ENCODE measurements at places on chromosomes 7 and 10.

DNA sequence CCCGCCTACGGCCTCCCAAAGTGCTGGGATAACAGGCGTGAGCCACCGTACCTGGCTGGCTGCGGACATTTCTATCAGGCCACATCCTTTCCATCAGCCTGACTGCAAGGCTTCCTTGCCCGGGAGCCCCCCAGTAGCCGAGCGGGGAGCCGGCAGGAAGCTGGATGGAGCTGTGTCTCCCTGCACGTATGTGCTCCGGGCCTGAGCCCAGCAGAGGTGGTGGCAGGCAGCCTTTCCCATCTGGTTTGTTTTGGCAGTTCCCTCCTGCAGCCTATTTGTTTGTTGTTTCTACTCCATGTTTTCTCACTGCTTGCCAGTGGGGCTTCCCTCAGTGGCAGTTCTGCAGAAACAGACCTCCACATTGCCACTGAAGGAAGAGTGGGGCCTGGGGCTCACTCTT lies 5.4 kb downstream of the POP7 start:
- no peak for DNase-seq

DNA sequence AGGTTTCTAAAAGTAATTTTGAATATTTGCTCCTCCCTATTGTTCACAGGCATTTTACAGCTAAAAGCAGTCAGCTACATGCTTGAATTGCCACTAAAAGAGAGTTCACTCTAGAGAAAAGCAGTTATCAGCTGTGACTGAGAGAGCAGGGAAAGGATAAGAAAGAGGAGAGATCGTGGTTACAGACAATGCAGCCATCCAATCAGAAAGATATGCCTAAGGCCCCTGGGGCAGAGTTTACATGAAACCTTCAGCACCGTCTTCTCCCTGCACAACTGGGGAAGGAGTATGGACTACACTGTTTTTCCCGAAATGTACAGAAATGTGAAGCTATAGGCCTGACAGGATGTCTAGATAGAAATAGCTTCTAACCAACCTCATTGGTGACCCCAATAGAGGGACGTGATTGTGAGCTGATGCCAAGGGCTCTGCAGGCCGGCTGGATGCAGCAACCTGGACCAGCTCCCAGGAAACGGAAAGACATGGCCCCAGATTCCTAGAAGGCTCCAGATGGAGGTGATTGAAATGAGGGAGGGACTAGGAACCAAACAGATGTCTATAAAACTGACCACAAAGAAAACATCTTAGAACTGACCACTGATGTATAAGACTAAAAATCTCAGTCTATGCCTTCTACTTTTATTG lies 3.2 kb upstream of the VSTM4 start:
- no peak for DNase-seq

DNA sequence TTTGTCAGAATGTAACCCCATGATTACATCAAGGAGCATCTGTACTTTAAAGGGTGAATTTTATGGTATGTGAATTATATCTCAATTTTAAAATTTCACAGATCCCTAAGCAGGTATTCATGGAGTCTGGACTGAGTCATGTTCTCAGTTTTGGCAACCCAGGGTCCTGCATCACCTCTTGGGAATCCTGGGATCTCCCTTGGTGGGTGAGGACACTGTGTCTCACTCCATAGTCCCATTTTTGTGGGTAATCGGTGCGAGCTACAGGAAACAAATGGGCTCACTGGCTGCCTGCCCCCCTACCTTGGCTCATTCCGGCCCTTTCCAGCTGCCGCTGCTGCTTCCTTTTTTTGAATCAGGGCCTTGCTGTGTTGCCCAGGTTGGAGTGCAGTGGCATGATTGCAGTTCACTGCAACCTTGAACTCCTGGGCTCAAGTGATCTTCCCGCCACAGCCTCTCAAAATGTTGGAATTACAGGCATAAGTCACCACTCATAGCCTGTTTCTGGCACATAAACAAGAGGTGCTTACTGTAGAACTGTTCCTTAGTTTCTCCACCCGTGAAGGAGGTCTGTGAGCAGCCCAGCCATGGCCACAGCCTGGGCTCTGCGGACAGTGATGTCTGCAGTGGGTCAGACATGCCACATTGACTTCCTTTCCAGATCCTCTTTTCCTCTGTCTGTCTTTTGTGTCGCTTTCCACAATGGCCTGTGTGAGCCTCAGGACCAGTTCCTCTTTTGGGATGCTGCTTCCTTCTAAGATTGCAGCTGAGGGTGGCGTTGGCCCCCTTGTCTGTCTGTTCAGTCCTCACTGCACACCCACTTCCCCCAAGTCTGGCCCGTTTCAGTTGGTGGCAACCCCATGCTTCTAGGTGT lies 14.5 kb downstream of the PALD1 start:
- DNase-seq, result no peak

DNA sequence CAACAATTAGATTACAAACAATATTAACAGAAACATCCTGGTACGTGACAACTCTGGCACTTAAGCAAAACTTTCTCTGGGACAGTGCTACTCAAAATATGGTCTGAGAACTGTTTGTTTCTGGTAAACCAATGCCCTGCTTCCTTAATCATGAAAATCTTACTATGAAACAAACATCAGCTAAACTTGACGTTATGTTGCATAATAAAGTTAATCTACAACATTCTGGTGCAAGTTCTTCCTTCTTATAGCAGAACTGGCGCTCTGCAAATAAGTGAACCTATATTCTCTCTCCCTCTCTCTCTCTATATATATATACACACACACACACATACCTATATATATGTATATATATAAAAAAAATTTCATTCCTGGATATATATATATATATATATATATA lies 7.8 kb downstream of the C7orf33 start:
- DNase-seq, result no peak

- DNase-seq, result no peak
Observed at GRCh38 chr7:117283371-117283770, 39.5 kb downstream of the WNT2 start.

DNA sequence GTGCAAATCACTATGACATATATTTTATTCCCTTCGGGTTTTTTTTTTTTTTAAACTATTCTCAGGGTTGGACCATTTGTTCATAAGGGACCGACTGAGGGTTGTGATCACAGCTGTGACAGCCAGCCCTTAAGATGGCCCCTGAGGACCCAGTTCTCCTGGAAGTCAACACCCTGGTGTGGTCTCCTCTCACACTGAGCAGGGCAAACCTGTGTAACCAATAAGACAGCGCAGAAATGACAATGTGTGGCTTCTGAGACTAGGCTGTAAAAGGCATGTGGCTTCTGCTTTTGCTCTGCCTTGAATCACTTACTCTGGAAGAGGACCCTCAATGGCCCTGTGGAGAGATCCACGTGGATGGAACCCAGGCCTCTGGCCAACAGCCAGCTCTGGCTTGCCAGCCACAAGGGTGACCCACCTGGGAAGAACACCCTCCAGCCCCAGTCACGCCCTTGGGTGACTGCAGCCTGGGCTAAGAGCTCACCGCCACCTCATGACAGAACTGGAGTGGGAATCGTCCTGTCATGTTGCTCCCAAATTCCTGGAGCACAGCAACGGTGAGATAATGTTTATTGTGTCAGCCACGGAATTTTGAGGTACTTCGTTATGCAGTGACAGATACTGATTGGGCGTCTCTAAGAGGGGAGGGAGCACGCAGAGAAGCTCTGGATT lies 127.1 kb downstream of the CLEC2L start:
- no peak for DNase-seq

DNA sequence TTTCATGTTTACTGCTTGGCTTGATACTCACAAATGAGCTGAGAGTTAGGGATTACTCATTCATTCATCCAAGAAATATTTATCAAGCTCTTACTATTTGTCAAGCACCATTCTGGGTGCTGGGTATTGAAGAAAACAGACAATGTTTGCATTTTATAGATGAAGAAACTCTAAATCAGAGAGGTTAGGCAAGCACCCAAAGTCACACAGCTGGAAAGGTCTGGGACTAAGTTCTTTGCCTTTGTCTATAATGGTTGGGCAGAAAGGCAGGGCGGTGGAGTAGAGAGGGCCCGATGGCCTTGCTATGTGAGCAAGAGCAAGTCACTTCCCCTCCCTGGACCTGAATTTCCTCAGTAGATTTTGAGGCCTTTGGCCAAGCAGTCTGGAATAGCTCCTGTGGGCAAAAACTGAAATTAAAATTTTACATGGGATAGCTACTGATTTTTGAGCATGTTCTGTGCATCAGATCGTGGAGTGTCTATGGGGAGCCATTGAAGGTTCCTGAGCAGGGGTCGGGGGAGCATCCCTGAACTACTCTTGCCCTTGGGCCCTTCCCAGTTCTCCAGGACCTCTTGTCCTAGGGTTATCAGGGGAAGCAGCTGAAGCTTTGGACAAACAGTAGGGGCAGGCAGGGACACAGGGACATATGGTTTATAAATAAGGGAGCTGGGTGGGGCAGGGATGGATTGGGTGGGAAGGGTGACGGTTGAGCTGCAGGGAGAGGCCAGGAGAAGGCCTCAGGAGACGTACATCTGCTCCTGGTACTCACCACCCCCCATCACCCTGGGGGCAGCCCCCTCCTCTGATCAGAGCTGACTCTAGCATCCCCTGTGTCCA lies 23.3 kb downstream of the AQP1 start:
- no peak for DNase-seq

DNA sequence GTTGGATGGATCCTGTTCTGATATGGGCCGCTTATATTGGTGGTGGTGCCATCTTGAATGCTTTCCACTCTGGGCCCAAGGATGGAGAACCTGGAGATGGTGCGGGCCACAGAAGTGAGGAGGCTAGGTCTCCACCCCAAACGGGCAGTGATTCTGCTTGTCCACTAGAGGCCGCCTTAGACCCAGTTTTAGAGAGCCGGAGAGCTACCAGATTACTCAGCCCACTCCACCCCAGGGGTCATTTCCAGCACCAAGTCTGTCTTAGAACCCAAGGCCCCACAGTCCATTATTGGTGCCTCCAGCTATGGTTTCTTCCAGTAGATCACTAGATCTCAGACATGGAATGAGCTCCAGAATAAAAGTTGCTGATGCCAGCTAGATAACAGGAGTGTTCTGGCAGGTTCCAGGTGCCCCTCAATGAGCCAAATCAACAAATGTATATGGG lies 11.8 kb upstream of the CAMK2G start:
- DNase-seq, result peak; percentile 68

GRCh38 chr7:125681508-125681907 lies 751.9 kb upstream of the POT1 start:
- DNase-seq, result no peak

- DNase-seq, result no peak
Observed at GRCh38 chr10:12547301-12547771, 198.0 kb downstream of the CAMK1D start.

DNA sequence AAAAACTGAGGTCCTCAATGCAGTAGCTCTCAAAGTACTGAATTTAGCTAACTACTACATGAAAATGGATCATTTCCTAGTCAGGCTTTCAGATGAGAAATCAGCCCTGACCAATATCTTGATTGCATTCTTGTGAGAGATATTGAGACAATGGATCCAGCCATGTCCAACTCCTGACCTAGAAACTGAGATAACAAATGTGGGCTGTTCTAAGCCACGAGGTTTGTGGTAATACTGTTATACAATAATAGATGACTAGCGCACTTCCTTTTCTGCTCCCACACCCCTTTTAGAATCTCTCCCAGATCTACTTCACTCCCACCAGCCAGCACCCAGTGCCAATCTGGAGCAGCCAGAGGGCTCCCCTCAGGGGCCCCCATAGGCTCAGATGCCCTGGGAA lies 209.3 kb upstream of the KMT2E start:
- no peak for DNase-seq

GRCh38 chr10:76210211-76210610 lies 778.8 kb downstream of the LRMDA start:
- DNase-seq, result no peak

- DNase-seq, result no peak
Observed at GRCh38 chr10:11142777-11143176, 125.1 kb downstream of the CELF2 start.

GRCh38 chr10:93573051-93573909 lies 6.8 kb downstream of the FFAR4 start:
- DNase-seq, result no peak

DNA sequence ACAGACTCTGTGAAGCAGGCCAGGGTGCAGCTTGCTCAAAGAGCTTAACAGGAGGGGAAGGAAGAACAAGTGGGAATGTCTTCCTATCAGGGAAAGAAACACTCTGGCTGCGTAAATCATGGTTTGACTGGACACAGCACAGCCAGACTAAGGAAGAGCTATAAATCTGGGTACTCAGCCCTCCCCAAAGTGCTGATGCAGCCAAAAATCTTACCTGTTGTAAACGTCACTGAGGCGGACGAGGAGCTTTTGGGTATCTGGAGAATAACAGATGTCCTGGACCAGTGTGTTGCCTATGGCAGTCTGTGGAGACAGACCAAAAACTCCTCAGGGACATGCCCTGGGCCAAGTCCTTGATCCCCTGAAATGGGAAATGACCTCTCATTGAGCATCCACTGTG lies 43.1 kb upstream of the HNRNPH3 start:
- DNase-seq, result no peak

GRCh38 chr7:131329176-131329570 lies 1.5 kb downstream of the MKLN1 start:
- DNase-seq, result no peak

DNA sequence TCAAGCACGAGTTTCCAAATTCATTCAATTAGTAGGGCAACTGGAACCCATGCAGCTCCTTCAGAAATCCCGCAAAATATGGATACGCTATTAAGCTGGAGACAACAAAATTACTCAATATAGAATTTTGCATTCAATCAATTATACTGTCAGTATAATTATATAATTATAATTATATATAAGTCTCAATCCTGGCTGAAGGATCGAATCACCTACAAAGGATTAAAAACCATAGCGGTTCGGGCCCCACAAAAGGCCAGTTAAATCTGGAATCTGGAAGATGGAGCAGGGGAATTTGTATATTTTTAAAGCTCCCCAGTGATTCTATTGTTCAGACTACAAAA lies 55.7 kb downstream of the FHIP2A start:
- no peak for DNase-seq

DNA sequence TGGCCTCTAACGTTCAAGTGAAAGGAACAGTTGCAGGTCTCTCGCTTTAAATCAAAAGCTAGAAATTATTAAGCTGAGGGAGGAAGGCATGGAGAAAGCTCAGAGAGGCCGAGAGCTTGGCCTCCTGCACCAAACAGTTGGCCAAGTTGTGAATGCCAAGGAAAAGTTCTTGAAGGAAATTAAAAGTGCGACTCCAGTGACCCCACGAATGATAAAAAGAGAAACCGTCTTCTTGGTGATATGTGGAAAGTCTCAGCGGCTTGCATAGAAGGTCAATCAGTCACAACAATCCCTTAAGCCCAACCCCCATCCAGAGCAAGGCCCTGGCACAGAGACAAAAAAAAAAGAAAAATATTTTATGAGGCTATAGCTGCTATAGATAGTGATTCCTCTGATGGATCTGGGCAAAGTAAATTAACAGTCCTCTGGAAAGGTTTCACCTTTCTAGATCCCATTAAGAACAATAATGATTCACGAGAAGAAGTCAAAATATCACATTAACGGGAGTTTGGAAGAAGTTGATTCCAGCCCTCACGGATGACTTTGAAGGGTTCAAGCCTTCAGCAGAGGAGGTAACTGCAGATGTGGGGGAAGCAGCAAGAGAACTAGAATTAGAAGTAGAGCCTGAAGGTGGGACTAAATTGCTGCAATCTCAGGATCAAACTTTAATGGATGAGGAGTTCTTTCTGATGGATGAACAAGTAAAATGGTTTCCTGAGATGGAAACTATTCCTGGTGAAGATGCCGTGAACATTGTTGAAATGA lies 42.5 kb upstream of the INPP5A start:
- DNase-seq, result no peak

Data from thymus (tissue), 14 donors.